ENCODE measurements at places on chromosomes 6 and 20.

GRCh38 chr6:14772188-14772587 lies 473.7 kb upstream of the JARID2 start:
- no peak for DNase-seq

DNA sequence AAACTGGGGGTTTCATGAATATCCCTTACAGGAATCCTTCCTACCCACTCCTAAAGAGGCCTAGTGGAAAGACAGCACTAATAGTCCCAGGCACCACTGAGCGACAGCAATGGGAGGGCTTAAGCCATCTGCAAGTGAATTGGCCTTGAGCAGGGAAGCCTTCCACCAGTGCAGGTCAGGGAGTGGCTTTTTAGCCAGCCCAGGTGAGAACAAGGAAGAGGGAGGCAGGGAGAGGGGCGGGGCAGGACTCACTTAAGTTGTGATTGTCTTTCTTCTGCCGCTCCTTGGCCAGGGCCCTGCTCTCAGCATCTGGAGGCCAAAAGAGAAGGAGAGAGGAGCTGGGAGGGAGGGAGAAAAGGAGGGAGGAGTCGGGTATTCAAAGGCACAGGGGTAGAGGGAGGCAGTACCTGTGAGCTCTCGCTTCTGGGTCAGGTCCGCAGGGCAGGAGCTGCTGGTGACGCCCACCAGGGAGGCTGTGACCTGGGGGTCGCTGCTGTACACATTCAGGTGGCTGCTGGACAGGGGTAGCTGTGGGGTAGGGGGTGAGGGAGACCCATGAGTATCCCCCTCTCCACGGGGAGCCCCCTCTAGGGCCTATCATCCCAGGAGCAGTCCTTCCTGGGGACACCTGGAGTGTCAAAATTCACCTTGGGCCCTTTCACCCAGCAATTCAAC lies 47.8 kb downstream of the TFEB start:
- no peak for DNase-seq

DNA sequence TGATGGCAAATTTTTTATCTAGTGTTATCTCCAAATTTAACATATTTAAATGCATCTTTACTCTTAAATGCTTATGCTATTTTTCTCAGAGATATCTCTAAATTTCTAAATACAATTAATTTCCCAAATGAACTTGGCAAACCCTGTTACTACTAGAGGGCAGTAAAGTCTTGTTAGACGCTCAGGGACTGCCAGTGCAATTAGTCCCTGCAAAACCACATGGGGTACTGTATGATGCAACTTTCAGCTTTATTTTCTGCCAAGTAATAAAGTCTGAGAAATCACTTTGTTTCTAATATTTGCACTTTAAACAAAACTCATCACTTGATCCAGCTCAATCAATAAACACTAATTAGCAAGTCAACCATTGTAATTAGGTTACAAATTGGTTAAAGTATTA lies 76.0 kb upstream of the ADGRB3 start:
- no peak for DNase-seq

GRCh38 chr20:46688151-46689081 lies 828 bp downstream of the TP53RK start:
- no peak for DNase-seq

GRCh38 chr6:70130865-70131264 lies 172.0 kb downstream of the COL9A1 start:
- DNase-seq = no peak

- no peak for DNase-seq
Measured at GRCh38 chr20:50120935-50121693, 8.2 kb upstream of the UBE2V1 start.

DNA sequence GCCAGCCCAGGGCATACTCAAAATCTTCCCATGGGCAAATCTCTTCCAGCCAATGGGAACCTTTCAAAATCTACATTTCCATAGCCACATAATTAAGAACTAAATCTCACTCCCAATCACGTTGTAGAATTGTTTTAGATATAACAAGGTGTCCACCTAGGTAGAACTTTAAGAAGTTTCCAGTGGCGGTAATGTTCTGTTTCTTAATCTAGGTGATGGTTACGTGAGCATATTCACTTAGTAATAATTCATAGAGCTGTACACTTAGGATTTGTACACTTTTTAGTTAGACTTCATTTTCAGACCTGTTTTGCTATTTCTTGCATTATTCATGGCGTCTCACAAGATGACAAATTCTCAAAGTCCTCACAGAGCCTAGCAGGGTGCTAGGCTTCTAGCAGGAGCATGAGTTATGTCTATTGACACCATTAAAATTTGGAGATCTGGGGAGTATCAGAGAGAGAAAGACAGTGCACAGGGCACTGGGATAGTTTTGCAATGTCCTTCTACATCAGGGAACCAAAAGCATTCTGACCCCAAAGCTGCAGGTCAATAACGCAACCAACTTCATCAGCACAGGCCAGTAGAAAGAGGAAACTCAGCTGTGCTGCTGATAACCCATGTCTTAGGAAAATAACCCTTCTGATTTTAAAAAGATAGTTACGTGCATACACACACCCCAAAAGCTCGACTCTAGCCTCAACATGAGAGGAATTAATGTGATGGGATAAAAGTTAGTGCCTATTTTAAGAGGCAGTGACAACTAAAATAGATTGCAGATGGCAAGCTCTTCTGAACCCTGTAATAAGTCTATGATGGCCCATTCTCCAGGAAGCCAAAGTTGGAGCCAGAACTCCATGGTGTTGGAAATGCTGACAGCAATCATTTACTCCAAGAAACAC lies 518.1 kb upstream of the JARID2 start:
- no peak for DNase-seq

DNA sequence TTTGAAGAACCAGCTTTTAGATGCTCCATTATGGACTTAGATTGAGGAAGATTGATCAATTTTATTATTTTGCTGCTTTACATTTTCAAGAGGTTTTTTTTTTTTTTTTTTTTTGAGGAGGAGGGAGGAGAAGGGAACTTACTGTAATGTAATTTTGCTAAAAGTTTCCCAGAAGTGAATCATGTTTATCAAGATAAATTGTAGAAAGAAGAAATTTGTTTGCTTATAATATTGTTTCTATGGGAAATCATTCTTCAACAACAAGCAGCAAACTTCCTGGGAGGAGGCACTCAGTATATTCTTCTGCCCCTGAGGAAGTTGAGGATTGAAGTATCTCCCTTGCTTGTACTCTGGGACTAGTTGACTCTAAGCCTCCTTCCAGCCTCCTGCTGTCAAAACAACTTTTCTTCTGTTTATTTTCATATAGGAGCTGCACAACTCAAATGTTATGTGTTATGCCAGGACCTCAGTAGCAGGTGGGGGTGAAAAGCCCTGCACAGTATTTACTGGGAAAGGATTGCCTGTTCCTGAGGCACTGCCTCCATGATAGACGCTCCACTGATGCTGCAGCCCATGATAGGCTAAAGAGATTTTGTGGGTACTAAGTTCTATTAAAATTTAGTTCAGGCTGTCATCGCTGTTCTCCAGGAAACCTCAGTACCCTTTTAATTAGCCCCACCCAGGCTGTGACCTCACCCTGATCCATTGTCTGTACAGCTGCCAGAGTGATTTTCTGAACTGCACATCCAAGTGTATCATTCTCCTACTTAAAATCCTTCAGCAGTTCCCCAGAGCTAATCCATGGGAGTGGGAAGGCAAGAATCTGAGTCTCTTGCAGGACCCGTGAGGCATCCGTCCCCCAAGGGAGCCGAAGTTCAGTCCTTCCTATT lies 51.9 kb downstream of the CARMIL1 start:
- no peak for DNase-seq

DNA sequence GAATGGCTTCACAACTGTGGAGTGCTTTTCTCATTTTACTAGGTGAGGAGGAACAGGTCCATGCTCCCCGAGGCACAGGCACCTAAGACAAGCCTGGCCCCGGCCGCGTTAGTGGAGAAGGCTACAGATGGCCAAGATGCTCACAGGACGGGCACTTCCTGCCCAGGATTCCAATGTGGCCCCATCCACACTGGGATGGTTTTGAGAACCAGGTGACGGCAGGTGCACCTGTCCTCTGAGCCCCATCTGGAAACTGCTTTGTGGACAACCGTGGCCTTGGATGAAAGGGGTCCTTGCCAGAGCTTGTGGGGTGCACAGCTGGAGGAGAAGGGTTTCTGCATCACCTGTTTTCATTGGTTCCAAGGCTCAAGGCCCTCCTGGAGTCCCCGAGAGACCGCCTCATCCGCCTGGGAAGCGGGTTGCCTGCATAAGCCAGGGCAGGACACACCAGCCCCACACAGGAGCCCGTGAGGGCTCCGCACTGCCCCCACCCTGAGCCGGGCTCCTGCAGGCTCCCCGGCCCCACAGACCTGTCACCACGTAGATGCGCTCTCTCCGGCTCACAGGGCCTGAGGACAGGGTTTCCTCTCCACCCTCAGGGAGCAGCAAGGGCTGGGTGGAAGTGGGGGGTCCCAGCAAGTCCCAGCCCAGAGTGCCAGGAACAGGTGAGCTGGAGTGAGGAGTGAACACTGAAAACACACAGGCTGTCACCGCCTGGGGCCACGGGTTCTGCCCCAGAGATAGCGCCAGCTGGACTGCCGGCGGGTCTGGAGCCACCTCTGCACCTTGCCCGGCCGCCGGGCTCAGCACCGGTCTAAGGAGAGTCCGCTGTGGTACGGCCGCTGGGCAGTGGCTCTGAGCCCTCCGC lies 18.3 kb downstream of the NTSR1 start:
- DNase-seq = no peak

GRCh38 chr20:5469111-5469510 lies 152.4 kb upstream of the PROKR2 start:
- DNase-seq = no peak

DNA sequence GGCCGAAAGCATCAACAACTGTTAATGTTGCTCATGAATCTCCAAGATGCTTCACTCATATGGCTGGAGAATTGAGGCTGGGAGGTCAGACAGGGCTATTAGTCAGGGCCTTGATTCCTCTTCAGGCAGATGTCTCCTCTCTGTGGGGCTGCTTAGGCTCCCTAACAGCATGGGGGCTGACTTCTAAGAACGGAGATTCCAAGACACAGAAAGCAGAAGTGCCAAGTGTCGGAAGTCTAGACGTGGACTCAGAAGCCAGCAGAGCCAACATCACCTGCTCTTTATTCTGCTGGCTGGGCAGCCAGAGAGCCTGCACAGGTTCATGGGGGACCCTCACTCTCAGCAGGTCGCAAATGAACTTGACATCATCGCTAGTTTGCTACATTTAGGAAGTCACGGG lies 279.8 kb downstream of the CDH26 start:
- DNase-seq = no peak

DNA sequence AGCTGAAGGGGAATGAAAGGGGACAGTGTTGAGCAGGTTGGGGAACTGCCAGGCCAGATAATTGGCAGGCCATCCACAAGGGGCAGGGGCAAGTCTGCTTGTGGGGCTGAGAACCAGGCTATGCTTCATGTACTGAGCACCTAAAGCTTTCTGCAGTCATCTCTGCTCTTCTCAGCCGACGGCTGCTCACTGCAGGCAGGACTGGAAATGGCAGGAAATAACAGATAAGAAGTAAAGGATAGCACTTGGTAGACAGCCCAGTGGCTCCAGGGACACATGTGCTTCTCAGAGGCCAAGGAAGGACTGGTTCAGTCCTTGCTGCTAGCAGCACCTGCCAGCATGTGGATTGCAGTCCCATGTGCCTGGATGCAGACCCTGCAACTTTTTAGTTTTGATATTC lies 89.8 kb downstream of the CD164 start:
- DNase-seq = no peak

- DNase-seq = no peak
Measured at GRCh38 chr6:55811074-55811473, 64.3 kb downstream of the BMP5 start.

GRCh38 chr6:103036846-103037245 lies 1643.3 kb downstream of the GRIK2 start:
- DNase-seq = no peak

DNA sequence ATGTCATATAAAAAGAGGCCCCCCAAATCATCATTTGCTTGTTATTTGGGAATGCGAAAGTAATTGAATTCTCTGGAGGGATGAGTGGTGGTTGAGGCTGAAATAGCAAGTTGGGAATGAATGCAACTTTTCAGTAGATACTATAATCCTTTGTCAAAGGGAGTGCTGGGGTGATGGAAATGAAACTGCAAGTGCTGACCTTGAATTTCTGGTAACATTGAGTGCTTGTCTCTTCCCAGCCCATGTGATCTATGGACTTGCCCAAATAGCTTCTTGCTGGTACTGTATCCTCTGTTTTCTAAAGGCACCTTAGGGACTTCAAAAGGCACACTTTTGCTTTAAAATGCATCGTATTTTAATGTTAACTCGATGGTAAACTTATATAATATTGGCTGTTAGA lies 14.8 kb downstream of the PAQR8 start:
- DNase-seq = no peak

DNA sequence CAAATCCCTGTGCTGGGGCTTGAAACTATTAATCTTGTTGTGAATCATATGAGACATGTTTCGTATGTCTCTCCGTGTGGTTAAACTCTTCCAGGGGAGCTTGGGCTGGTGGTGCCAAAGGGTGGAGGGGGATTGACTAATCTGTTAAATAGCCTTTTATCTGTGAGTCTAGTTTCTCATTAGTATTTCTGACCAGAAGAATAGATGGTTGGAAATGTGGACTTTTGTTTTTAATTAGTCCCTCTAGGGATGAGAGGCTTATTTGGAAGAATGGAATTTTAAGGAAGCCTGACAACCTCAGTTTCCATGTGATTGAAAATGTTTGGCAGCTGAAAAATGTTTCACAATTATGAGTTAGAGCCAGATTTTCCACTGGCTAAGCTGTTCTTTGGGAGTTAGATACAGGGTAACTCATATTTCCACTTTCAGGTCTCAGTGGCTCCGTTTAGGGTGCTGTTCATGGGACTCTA lies 117.3 kb downstream of the BCKDHB start:
- DNase-seq = no peak

GRCh38 chr6:12113190-12113577 lies 101.1 kb downstream of the HIVEP1 start:
- DNase-seq = no peak

DNA sequence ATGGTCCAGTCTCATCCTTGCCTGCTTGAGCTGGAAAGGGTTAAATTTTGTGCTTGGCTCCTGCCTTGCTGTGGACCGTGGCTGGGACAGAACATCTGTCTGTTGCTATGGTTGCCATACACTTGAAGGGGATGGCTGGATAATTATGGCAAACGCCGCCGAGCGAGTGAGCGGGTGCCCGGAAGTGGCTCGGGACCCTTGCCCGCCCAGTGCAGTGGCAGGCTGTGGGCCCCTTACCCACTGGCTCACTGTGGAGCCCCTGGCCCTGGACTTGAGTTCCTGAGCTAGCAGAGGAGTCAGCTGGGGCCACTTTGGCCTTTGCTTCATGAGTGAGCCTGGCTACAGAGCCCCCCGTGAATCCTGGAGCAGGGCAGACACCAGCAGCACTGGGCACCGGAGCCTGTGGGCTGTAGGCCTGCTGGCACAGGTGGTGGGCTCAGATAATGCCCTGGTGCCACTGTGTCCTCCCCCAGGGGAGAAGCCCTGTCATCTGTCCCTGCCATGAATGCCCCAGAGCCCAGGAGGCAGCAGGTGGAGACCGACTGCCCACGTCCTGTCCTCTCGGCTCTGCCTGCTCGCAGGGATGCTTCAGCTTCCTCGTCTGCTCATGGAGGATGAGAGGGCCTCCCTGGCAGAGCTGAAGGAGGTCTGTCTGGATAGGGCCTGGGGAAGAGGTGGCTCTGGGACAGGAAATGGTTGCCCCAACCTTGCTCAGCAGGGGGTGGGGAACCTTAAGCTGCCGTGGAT lies 25.5 kb upstream of the NOL4L start:
- DNase-seq = no peak

Data from activated CD4-positive, alpha-beta T cell treated with anti-CD3 and anti-CD28 coated beads for 24 hours (primary cell).